CMK (cell line): ENCODE measurements at places on chromosomes 5 and 9.

GRCh38 chr5:122730456-122730855, 44.4 kb upstream of the SNX2 start:
- DNase-seq: no peak

DNA sequence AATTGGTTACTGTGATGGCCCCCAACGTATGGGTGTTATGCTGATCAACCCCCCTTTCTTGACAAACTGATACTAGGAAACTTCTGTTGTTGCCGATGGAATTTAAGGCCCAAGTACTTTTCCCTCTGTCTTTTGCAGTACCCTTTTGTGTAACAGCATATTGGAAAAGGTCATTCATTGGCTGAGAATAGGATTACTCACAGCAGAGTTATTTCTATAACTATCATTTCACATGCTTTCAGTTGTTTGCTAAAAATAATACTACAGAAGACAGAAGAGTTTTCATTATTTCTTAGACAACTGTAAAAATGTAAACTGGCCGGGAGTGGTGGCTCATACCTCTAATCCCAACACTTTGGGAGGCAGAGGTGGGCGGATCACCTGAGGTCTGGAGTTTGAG, 329.5 kb downstream of the KIAA0825 start:
- DNase-seq: no peak

GRCh38 chr5:180755601-180756000, 15.7 kb upstream of the OR2Y1 start:
- no peak for DNase-seq

GRCh38 chr5:174358276-174358675, 312.8 kb downstream of the NSG2 start:
- DNase-seq: no peak
